SK-N-MC (cell line): ENCODE measurements at places on chromosomes 5 and 9.

- DNase-seq = peak; percentile 44
Measured at GRCh38 chr9:4750023-4750673, 9.1 kb upstream of the AK3 start.

GRCh38 chr9:94995048-94995693 lies 268.7 kb downstream of the AOPEP start:
- DNase-seq = no peak

DNA sequence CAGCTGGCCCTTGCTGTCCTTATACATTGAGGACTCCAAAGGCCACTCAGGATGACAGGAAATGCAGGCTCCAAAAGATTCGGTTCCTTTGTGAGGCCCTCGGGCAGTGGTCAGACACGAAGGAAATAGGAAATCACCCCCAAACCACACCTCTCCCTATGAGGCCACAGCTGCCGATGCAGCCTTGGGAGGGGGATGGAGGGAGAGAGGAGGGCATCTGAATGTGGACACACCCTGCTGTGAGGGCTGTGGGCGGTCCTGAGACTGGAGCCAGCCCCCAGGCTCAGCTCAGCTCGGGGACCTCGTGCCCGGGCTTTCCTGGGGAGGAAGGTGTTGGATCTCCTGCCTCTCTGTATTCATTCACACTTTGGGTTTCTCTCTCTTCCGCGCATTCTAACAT lies 2.7 kb upstream of the CLPTM1L start:
- DNase-seq = no peak

DNA sequence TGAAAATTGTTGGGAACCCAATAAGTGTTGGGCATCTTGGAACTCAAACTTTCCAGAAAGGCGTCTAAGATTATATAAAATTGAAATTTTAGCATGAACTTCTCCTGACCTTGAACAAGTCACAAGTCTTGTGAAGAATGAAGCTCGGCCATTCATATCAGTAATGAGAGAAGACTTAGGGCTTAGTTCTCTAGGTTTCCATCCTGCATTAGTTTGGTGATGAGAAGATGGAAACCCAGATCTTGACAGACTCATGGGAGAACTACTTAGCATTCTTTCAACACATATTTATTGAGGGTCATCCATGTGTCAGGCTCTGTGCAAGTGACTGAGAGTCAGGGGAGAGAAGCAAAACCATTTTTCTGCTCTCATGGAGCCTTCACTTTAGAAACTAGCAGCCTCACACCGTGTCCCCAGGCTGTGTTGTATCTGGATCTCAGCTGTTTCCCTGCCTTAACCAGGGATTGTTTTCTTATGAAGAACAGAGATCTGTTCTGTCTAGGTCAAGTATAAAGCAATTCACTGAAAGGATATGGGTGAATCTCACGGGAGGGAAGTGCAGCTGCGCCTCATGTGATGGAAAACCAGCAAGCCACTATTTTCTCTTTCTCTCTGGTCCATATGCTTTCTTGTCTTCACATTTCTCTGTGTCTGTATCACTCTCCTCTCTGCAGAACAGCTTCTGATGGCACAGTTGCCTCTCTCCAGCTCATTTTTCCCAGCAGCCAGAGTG lies 3.4 kb downstream of the GARNL3 start:
- no peak for DNase-seq

GRCh38 chr5:29276371-29276770 lies 1917.1 kb upstream of the CDH6 start:
- DNase-seq = no peak

DNA sequence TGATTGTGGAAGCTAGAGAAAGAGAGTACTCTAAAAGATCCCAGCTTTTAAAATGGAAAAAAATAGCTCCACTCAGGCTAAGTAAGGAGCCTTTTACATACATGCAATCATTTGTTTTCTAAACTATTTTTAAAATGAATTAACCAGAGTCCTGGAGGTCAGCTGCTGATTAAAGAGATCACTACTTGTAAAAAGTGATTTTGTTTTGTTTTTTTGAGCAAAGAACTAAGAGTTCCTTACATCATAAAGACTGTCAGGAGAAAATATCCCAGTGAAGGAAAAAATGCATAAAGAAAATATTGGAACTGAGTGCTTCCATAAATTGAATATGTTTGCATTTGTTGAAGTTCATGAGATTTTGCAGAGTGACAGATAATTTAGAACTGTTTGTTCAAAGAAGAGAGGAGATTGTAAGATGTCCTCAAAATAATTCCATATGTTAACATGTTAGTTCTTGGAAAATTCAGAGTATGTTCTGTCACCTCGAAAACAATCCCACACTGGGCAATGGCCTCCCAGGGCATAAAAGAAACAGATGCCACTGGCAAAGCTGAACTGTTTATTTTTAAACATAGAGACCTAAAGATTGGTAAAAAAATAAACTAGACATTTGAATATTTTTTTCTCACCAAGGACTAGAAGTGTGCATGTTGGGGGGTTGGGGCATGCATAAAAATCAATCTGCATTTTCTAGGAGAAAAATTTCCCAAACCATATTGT lies 264.7 kb downstream of the NPR3 start:
- no peak for DNase-seq

DNA sequence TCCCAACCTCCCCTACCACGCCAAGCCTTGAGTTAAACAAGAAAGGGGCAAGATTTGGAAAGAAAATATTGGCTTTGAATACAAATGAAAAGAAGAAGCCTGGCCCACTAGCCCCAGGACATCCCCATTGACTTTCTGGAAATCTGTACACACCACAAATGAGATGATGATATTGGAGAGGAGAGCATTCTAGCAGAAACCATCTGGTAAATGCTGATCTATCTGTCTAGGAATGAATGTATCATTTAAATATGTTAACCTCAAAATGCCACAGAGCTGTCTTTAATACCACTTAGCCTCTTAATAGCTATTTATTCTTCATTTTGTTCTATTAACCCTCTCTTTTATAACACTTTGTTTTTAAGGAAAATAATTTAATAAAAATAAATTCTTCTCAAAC lies 270.2 kb upstream of the PDE4D start:
- no peak for DNase-seq

- DNase-seq = no peak
Measured at GRCh38 chr9:130337318-130337717, 71.8 kb downstream of the HMCN2 start.

GRCh38 chr9:36293171-36293570 lies 34.9 kb upstream of the GNE start:
- DNase-seq = no peak

GRCh38 chr9:76646249-76646648 lies 118.0 kb upstream of the PCA3 start:
- no peak for DNase-seq

DNA sequence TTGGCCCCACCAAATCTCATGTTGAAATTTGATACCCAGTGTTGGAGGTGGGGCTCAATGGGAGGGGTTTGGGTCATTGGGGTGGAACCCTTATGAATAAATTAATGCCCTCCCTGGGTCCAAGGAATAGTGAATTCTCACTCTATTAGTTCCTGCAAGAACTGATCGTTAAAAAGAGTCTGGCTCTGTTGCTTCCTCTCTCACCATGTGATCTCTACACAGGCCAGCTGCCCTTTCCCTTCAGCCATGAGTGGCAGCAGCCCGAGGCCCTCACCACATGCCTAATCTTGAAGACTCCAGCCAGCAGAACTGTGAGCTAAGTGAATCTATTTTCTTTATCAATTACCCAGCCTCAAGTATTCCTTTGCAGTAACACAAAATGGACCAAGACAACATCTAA lies 106.0 kb downstream of the CAAP1 start:
- no peak for DNase-seq

- no peak for DNase-seq
Measured at GRCh38 chr9:117414220-117414905, 494 bp downstream of the ASTN2 start.

- no peak for DNase-seq
Measured at GRCh38 chr5:3592298-3592697, 3.3 kb upstream of the IRX1 start.

DNA sequence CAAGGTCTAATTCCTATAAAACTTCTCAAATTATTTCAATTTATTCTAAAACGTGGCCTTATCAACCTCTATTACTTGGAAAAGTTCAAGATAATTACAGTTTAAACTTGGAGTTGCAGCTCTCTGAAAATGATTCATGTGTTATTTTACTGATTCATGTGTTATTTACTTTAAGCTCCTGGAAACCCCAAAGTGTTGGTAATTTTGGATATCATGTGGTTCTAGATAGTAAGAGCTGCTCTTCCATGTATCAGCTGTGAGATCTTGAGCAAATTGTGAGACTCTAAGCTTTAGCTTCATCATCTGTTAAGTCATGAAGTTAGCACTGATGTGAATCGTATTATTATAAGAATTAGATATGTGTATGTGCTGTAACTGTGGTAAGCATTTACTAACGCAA lies 749.2 kb downstream of the TLE4 start:
- DNase-seq = no peak

DNA sequence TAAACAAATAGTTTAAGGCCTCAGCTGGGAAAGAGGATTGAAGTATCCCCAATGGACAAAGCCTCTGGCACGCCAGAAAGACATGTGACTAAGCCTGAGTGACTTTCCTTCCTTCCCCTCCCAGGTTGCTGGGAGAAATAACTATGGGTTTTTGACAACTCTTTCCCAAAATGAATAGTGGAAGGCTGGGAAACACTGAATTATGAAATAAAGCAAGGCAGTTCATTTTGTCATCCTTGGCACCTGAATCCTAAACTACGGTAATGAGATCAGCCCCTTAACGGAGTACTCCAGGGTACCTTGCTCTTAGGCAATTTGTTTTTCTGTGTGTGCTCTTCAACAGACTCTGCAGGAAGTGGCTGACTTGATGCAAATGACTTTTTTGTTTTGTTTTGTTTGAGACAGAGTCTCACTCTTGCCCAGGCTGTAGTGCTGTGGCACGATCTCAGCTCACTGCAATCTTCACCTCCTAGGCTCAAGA lies 75.2 kb downstream of the LMNB1 start:
- no peak for DNase-seq

DNA sequence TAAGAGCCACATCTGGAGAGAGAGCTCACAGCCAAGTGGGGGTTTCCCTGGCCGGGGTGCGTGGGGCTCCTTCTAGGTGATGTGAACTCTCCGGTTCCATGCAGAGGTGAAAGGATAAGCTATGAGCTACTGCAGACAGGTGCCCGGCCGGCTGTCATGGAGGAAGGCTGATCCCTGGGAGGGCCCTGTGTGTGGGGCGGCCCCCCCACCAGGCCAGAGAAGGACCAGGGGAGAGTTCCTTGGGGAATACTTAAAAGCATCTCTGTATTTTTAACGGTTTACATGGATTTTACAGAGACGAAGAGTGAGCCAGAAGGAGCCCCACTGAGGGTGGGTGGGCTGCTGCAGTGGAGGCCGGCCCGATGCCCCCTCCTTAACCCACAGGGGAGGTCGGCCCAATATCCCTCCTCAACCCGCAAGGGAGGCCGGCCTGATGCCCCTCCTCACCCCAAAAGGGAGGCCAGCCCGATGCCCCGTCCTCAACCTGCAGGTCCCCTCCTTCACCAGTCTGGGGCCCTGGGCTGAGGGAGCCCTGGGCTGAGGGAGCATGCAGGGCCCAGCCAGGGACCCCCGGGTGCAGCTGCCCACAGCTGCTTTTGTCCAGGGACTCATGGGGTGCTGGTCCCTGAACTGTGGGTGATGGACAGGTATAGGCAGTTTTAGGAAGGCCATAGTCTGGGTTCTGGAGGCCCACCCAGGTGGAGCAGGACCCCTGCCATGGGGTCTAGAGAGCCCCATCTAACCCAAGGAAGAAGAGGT lies 31.9 kb downstream of the MRPL36 start:
- no peak for DNase-seq

GRCh38 chr9:136135326-136136126 lies 16.9 kb upstream of the TMEM250 start:
- no peak for DNase-seq

DNA sequence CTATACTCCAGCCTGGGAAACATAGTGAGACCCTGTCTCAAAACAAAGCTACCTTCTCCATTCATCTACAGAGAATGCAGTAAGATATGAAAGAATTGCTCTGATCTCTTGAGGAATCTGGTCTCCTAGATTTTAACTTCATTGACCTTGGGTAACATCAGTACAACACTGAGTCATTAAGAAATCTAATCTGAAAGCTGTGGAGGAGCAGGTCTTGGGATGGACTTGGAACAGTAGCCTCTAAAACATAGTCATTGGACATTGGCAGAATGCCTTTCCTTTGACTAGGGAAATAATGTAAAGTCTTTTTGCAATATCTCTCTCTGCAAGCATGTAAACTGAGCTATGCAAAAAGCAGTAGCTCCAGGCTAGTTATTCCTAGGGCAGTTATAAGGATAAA lies 58.1 kb downstream of the KCNN2 start:
- DNase-seq = no peak

DNA sequence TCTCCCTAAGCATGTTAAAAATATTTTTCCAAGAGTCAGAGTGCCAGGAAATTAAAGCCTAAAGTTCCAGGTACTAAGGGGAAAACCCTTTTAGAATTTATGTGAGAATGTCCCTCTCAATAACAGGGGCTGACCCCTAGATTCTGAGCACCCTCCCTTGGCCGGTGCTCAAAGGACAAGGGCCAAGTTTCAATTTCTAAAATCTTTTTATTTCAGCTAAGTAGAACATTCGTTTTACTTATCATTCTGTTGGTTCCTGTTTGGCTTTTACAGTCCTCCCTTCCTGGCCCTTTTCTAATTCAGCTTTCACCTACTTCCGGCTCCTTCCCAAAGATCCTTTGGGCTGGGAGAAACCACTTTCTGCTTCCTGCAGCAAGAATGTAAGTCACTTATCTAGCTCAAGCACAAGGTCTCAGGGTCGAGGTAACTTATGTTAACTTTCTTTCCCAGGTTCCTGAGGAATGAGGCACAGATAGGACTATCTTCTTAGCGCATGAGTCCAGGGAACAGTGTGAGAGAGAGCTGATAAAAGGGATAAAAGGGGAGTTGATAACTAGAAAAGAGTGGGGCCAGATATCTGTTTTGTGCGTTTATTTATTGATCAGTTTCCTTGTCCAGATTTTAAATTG lies 34.6 kb upstream of the F2RL2 start:
- DNase-seq = no peak

GRCh38 chr5:110840347-110840960 lies 101.6 kb downstream of the SLC25A46 start:
- no peak for DNase-seq

DNA sequence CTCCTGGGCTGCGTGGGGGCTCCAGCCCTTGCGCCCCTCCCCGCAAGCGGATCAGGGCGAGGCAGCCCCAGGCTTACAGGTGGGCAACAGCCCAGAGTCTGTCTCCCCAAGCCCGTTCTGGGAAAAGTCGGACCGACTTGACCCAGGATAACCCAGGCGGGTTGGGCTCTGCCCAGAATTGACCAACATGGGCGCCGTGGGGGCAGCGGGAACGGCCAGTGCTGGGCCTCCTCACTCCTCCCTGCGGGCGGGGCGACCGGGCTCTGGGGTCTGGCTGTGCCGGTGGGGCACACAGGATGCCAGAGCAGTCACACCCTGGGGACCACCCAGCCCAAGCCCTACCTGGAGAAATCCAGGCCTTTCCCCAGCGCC lies 15.3 kb upstream of the SYNPO start:
- DNase-seq = no peak

DNA sequence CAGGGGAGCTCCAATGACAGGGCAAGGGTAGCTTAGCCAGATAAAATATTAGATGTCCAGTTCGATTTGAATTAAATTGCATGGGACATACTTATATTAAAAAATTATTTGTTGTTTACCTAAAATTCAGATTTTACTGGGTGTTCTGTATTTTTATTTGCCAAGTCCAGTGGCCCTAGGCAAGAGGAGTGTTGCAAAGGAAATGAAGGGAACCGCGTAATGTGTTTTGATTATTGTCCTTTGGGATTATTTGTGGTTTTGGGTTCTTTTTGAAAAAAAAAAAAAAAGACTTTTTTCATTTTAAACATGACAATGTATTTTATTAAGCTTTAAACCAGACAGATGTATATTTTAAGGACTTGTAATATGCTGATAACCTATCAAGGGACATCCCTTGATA lies 179.3 kb downstream of the C9orf152 start:
- no peak for DNase-seq

GRCh38 chr9:135997090-135998015 lies 36.2 kb upstream of the UBAC1 start:
- no peak for DNase-seq
